ENCODE measurements at places on chromosomes 6 and 20.

DNA sequence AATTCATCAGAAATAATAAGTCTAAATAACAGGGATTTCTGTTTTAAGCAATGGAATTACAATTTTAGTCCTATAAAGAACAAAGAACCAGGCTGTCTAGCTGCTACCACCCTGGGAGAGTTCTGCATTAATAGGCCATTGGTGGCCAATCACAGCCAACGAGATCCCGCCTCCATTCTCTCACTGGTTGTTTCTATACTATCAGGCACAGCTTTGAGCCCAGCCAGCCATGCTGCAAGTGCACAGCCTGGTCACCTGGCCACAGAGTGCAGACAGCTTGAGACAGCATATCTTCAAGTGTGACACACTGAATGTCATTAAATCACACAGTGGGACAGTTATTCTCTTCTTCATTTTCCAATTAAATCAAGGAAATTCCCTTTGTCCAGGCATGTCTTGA is 16.1 kb upstream of the RAB22A start:
- DNase-seq, result no peak

GRCh38 chr6:41430875-41431274 is 95.5 kb downstream of the NCR2 start:
- no peak for DNase-seq

- DNase-seq, result no peak
Observed at GRCh38 chr6:132788658-132789395, 9.6 kb downstream of the SLC18B1 start.

- no peak for DNase-seq
Observed at GRCh38 chr20:34792687-34793363, 32.6 kb downstream of the NCOA6 start.

DNA sequence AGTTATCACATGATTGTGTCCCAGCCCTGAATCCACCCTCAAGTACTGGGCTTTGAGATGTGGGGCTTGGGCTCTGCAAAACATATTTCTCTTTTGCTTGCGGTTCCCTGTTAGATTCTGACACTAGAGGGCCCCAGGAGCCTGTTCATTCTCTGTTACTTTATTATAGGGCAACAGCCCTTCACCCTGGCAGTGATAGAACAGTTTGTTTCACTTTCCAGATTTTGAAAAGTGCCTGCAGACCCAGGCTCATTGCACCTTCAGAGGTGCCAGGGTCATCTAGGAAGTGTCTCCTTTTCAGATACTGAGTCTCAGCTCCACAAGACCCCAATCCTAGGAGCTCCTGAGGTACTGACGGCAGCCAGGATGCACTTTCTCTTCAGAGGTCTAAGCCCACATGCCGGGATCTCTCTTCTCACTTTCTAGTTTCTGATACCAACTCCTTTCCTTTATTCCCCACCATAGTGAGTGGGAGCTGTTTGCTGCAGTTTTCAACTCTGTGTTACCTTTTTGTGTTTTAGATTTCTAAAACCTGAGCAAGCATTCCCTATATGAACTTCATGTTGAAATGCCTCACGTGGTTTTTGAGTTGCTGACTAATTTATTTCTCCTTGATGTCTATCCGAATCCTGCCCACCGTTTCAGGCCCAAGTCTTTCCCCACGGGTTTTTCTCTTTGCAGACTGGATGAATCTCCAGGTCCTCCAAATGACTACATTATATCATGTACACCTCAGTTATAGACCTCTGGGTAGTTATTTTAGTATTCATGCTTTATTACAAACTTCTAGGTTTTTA is 10.9 kb downstream of the ABT1 start:
- DNase-seq, result peak; percentile 47

GRCh38 chr20:8583566-8584043 is 451.5 kb downstream of the PLCB1 start:
- no peak for DNase-seq

GRCh38 chr6:7433121-7433617 is 43.6 kb downstream of the RIOK1 start:
- DNase-seq, result no peak

DNA sequence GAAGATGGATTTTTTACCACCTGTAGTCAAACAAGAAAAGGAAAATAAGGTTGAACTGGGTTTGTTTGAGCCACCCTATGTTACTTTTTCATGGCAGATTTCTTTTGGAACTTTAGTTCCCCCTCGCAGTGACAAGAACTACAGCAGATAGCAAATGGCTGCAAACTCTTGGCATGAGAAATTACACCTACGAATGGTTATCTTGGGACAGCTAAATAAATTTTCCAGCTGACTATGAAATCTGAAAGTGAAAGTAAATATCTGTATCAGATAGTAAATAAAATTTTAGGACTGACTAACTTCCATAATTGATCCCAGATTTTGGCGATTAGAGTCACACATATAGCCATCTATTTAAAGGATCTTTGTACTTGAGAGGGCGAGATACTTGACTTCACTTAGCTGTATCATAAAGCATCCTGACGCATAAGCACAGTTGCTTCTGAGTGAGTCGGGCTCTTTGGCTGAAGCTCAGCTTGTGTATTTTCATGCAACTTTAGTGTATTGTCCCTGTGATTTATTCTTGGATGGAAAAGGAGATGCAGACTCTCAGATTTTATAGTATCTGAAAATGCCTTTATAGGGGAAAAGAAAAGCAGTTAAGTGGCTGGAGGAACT is 125.3 kb upstream of the B3GAT2 start:
- no peak for DNase-seq

DNA sequence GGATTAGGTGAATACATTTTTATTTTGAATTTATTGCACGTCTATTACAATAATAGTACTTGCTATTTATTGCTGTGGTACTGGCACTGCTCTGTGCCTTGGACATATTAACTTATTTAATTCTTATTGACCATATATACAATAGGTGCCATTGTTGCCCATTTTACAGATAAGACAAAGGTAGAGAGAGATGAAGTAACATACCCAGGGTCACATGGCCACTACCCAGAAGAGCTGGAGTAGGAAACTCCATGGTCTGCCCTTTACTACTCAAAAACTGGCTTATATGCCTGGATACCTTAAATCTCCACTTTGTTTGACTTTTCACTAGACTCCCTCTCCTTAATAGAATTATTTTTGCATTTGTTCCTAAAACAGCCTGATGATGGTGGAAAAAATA is 67.5 kb downstream of the ADGRG6 start:
- no peak for DNase-seq

DNA sequence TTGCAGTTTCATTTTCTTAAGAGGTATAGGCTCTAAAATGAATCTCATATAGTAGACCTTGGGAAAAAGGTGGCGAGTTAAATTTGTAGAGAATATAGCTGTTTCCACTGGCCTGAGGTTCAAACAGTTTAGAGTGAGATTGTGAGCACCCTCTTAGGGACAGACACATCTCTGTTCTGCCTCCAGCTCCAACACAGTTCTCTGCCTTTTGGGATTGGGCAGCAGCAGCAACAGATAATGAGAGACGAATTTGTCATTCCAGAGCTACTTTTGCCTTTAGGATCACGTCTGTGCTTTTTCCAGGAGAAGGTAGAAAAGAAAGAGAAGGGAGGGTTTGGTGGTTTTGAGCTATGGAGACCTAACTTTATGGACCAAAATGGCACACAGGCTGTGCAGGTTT is 289.4 kb downstream of the PRL start:
- DNase-seq, result no peak

GRCh38 chr6:88609983-88610382 is 353.4 kb downstream of the RNGTT start:
- no peak for DNase-seq

DNA sequence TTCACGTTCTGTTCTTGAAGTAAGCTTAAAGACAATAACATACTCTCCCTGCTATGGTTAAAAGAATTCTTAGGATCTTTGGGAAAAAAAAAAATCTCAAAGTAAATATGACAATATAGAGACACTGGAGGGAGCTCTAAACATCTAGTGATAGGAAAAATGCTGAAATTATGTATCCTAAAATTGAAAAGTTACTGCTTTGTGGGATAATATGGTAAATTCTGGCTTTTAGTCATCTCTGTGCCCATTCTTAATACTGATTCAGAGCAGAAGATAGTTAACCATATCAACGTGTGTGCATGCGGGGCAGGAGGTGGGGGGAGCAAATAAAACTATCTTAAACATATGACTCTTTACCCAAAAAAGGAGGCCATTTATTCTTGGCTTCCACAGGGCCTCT is 165.4 kb downstream of the GMPR start:
- no peak for DNase-seq

DNA sequence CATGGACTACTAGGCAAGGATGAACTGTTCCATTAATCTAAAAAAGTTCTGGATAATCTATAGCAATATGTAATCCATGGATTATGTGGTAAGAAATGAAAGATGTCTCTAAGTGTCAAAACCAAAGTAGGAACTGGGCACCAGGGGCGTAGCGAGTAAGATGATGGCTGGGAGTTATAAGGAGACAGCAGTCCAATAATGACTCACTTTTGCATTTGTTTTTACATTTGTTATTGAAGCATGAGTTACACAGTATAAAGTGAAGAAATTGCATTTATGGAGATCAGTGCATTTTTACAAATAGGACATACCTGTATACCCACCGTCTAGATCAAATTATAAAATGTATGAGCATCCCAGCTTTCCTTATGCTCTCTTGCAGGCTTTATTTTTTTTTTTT is 878.5 kb upstream of the MAP3K7 start:
- no peak for DNase-seq

GRCh38 chr6:123965894-123966293 is 162.2 kb downstream of the NKAIN2 start:
- peak; percentile 15 for DNase-seq

- DNase-seq, result no peak
Observed at GRCh38 chr20:60097285-60097684, 139.1 kb downstream of the CDH26 start.

DNA sequence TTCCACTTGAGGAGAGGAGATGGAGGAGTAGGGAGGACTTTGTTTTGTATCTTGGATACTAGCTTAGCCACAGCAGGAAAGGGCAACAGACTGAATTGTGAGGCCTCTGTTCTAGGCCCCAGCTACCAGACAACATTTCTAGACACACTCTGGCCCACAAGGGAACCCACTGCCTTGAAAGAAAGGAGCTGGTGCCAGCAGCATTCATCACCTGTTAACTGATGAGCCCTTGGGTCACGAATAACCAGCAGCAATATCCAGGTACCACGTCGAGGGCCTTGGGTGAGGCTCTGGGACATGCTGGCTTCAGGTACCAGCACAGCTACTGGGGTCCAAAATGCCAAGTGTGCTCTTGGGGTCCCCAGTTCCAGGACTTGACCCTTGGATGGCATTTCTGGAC is 165.5 kb downstream of the PRKN start:
- DNase-seq, result no peak

DNA sequence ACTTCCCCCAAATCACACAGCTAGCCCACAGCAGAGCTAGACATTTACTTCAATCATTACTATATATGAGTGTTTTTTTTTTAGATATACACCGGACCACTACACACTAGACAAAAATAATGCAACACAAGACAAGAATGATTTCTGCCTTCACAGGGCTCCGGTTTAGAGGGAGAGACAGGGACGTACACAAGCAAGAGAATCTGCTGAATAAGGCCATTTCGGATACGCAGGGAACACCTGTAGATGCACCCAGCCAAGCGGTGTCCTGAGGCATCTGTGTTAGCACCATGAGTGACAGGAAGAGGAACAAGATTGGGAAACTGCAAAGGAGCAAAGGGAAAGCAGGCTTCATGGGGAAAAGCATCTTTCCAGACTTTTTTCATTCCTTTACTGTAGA is 45.7 kb downstream of the HS3ST5 start:
- no peak for DNase-seq

- DNase-seq, result no peak
Observed at GRCh38 chr6:169783971-169784820, 32.8 kb downstream of the ERMARD start.

DNA sequence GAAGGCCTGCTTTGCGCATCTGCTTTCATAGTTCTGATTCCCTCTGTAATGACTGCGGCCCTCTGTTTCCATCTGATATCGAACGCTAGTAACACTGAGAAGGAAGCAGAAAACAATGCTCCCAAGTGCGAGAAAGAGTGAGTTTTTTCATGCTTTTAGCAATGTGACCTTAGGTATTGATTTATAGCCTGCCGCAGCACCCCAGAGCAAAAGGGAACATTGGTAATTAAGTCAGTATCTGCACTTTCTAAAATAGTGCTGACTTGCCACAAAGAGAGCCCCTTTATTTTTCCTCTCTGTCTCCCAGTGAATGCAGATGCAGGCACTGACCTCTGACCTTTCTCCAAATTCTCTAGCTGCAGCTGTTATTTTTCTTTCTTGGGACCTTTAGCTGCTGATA is 129.8 kb downstream of the HDGFL1 start:
- DNase-seq, result no peak

DNA sequence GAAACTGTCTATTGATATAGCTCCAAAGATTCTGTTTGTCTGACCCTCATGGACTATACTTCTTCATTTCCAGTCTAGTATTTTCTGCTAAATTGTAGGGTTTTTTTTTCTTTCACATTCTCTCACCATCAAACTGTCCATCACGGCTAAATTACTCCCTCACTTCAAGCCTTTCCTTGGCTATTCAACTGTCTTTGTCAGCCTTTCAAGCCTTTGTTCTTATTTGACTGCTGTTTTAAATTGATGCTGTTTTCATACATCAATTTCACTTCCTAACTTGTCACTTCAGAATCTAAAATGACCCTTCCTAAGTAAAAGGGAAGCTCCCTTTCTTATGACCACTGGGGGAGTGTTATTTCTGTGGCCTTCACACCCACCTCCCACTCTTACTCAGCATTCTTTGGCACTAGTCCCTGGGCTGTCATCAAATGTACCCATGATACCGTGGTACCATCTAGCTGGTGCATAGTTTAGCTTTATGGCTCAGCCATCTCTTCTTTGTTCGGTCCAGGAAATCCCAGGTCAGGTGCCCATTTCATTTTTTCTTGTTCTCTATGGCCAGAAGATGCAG is 8.6 kb downstream of the GJA1 start:
- DNase-seq, result no peak

GRCh38 chr6:71047417-71047816 is 90.6 kb upstream of the B3GAT2 start:
- no peak for DNase-seq

DNA sequence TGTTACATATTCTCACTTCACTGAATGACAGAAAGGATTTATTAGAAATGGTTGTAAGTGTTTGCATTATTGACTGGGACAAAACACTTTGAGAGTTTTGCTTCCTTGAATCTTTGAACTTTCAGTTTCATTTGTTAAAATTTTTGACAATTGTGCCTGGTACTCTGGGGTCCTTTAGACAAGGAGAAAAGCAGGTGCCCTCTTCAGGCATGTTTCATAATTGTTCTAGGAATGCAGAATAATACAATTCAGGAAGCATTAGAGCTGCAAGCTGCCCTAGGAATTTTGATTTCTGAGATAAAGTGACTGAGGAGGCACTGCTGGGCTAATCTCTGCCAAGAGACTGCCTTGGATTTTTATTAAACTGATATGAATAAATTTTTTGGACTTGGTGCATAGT is 49.7 kb downstream of the TOP1 start:
- DNase-seq, result no peak
